Activated naive CD4-positive, alpha-beta T cell treated with anti-CD3 and anti-CD28 coated beads, Interleukin-2, amount 50 U/mL, for 72 hours (primary cell): ENCODE measurements at places on chromosomes 7 and 10.

DNA sequence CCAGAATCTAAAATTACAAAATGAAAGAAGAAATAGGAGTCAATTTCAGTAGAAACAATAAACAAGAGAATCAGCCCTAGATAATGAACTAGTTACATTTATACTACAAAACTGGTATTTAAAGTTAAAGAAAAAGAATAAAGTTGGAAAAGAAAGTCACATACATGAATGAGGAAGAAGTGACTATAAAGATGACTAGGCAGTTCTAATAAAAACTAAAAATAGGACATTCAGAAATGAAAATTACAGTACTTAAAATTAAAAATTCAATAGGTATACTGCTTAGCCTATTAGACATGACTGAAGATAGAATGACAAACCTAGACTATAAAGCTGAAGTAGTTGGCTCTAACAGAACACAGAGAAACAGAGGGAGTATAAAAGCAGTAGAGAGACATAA is 108.8 kb downstream of the AHR start:
- no peak for DNase-seq

DNA sequence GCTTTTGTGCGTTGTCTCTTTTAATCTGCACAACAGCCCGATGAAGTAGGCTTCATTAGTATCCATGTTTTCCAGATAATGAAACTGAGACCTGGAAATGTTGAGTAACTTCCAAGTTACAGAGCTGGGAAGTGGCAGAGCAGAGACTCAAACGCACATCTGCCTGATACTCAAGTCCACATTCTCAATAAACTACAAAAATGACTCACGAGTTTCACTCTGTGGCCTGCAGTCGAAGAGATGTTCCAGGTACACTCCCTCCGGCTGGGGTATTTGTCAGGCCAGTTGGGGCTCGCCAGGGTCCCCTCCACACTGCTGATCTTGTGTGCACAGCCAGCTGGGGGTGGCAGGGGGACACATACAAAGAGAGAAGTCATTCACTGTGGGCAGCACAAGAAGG is 17.7 kb upstream of the OPALIN start:
- no peak for DNase-seq

DNA sequence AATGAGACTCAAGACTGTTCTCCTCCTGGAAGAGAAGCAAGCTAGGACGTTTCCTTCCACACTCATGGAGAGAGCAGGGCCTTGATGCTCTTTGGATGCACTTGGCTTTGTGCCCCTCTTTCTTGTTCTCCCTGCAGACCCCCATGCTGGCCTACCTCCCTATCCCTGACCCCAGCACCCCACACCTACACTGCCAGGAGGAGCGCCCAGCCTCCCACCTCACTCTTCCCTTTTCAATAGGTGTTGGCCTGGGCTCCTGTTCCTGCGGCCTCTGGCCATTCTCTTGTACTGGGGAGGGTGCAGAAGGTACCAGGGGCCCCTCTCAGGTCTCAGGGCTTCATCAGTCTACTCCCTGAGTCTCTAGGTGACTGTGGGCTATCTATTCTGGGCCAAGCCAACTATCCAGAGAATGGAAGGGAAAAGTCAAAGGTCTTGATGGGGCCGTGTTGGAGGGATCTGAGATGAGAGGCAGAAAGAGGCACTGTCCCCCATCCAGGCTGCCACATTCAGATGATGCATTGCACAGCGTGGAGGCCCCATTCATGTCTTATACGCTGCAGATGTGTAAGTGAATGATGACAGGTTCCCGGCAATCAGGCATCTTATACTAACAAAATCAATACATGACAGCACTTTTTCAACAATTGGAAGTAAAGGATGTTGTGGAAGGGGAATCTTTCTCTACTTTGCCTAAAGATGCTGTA is 32.7 kb upstream of the LOXL4 start:
- DNase-seq, result no peak

DNA sequence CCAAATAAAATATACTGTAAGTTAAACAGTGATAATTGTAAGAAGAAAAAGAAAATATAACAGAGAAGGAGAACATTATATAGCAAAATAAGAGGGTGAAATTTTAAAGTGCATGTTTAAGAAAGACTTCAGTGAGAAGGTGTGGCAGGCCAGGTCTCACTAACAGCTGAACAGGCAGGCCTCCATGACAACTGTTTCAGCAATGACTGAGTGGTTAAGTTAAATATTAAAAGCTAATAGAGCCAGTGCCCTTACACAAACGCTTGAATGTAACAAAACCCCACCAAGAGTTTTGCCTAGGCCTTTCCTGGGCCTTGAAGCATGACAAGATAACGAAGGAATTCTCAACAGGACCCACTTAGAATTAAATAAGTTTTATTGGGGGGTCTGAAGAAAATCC is 32.6 kb downstream of the CFAP43 start:
- no peak for DNase-seq

GRCh38 chr10:100009283-100009792 is 409 bp downstream of the DNMBP start:
- DNase-seq, result no peak

DNA sequence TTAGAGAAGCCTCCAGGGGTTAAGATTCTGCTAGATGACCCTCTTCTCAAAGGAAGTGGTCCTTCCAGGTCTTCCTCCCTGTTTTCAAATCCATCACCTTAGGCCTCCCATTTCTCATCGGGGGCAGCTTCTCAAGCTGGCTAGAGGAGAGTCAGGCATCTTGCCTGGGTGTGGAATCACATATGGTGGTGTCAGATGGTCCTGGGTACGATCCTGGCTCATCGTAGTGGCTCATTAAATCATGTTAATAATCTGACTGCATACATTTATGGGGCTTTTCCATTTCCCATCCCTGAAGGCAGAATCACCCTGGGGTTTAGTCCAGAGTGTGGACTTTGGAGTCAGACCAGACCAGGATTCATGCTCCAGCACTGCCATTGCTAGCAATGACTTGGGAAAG is 132.6 kb downstream of the RPS24 start:
- no peak for DNase-seq

GRCh38 chr7:47806701-47807103 is 141.6 kb downstream of the PKD1L1 start:
- no peak for DNase-seq

- DNase-seq, result no peak
These were observed 98.2 kb upstream of the IMMP2L start for GRCh38 chr7:111660478-111660877.

DNA sequence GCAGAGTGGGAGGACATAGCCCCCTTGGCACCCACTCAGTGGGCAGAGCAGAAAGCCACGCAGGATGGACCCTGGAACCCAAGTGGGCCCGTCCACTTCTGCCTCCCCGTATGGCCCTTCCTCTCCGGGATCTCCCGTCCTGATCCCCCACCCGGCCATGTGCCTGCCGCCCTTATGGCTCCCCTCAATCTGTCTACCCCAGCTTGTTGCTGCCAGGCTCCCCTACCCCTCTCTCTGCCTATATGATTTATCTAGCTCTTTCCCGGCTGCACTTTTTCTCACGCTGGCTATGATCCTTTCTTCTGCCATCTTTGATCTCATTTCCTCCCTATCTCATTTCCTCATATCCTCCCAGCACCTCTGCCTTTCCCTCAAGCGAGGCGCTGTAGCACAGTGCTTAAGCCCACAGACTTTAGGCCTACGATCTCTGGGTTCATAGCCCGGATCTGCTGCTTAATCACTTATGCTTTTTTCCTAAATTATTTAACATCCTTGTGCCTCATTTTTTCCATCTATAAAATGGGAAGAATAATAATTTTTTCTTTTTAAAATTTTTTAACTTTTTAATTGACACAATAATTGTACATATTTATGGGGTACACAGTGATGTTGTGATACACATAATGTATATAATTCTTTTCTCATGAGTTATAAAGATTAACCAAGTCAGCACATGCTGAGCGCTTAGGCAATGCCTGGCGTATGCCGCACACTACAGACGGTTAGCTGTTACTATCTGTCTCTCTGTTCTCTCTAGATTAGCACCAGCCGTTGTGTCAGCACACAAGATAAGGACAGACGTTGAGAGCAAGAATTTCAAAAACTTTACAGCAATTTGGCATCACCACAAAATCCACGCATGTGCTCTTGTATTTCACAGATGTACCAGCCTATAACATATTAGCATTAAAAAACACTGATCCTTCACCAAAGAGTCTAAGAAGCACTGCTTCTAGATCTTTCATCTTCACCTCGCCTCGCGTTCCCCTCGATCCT is 18.1 kb downstream of the KCNH2 start:
- DNase-seq, result no peak

DNA sequence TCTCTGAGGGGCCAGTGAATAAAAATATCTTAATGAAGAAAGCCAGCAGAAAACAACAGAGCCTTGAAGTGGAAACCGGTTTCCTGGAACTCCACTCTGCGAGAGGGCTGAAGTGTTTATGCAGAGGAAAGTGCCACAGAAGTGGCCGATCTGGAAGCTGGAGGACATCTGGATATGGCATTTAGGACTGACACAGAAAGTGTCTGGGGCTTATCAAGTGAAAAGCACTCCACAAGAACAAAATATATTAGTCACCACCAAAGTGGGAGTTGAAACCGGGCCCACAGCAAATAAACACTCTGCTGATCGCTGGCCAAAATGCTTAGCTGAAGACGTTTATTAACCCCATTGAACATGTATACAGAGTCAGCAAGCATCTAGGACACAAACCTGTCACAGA is 7.8 kb downstream of the NOD1 start:
- DNase-seq, result no peak

DNA sequence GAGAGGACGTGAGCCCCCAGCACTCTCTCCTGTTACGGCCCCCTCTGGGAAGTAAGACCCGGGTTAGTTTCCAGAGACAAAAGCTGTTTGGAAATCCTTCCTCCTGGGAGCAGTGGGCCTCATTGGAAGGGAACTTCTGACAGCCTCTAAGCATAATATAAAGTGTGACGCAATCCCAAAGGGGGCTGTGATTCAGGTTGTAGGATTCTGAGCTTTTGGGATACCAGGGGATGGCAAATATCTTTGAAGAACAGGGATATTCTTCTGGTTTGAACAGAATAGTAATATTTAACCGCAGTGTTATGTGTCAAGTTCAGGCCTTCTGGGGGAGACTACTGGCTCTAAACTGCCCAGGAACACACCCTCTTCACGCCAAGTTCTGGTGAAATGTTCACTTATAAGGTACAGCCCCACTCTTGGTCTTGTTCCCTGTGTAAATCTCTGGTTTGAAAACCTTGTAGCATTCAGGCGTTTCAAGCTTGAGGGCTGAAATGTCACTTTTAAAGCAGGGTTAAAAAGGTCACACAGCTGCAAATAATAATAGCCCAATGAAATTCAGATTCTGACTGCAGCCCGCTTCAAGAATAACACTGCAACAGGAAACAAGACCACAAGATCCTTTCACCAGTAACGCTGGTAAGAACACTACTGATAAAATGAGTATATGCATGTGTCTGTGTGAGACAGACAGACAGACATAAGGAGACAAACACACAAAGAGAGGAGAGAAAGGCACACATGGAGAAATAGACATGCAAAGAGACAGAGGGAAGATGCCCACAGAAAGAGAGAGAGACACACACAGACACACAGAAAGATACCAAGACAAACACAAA is 69.0 kb downstream of the CREB5 start:
- DNase-seq, result no peak

- DNase-seq, result no peak
These were observed 643.2 kb downstream of the PHTF2 start for GRCh38 chr7:78441737-78442136.

GRCh38 chr10:48251152-48251524 is 23.4 kb downstream of the FRMPD2 start:
- no peak for DNase-seq

DNA sequence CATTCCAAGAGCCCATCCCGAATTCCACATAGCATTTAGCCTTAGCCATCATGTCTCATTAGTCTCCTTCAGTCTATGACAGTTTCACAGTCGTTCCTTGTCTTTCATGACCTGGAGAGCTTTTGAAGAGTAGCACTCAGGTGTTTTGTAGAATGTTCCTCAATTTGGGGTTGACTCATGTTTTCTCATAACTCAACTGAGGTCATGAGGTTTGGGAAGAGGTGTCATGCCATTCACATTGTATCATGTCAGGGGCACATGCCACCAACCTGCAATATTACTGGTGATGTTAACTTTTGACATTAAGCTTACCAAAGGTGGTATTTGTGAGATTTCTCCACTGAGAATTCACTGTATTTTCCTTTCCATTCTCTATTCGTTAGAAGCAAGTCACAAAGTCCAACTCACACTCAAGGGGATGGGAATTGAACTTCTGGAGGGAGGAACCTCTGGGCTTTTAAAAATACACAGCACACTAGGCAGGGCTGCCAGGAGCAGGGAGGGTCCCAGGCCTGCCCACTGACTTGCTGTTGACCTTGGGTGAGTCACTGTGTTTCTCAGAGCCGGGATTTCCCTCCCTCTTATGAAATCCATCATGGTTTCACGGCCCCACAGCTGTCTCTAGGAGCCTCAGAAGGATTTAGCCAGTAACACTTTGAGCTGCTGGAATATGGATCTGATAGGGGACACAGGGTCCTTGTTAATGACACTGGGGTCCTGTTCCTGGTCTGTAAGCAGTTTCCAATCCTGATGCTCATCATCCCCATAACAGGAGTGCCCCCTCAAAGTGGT is 74.4 kb upstream of the TCF7L2 start:
- DNase-seq, result no peak

DNA sequence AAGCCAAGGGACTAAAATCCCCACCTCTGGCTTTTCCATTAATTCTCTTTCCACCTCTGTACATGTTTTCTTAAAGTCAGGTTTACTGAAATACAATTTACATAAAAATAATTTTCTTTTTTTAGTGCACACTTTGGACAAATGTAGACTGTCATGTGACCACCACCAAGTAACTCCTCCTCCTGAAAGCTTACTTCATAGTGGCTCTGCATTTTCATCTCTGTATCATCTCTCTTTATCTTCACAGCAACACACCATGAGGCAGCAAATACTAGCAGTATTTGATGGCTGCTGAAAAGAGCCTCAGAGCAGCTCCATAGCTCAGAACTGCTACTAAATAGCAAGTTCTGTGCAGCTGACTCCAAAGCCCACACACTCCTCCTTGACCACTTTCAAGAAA is 17.3 kb downstream of the WDFY4 start:
- no peak for DNase-seq

DNA sequence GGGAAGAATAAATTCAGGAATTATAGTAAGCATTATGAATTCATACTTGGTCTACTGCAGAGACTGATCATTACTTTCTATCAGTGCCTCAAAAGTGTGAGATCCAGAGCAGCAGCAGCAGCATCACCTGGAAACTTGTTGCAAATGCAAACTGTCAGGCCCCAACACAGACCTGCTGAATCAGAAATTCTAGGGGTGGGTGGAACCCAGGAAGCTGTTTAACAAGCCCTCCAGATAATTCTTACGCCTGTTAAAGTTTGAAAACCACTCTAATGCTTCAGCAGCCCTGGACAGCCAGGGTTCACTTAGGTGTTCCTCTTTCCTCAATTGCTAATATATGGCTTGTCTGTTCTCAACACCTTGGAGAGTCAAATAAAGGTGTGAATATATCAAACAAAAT is 19.5 kb downstream of the CACUL1 start:
- no peak for DNase-seq

GRCh38 chr7:139753081-139753692 is 24.6 kb downstream of the HIPK2 start:
- DNase-seq, result no peak

- DNase-seq, result no peak
These were observed 237.8 kb downstream of the SEMA3D start for GRCh38 chr7:84949067-84949466.
